ENCODE measurements at places on chromosomes 11 and 22. TPM values are rescaled to one million over a fixed set of nuclear protein-coding genes. Genes with fewer than 3 reads are reported as not detected.

Gene SLC22A12
- total RNA-seq = not detected

Gene NLRP6
- not detected for total RNA-seq

Gene TRIM51
- not detected for total RNA-seq

Gene PEX26
- 46.3 TPM for total RNA-seq

Gene ADORA2A
- total RNA-seq = 7.2 TPM

Gene ART5
- total RNA-seq = 3.8 TPM

Gene CRACR2B
- 10.3 TPM for total RNA-seq

Gene SCGB1A1
- not detected for total RNA-seq

Gene PHETA2
- total RNA-seq = 4.1 TPM

DNA sequence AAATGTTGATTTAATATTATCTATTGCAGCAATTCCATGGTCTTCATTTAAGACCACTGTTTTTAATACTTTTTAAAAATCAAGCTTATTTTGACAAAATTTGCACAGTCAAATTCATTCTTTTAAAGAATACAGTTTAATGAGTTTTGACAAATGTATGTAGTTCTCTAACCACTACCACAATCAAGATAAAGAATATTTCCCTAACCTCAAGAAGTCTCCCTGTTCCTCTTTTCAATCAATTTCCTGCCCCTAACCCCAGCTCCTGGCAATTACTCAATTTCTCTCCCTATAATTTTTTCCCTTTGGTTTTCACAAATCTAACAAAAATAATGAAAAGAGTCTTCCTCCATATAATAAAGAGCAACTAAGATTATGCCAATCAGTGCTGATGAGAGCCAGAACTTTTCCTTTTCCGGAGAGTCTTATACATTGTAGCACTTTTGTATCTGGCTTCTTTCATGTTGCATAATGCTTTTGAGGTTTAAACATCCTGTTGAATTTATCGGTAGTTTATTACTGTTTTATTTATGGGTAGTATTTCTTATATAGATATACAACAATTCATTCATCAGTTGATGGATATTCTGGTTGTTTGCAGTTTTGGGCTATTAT is 231.7 kb downstream of the AASDHPPT start:
- no peak for DNase-seq

DNA sequence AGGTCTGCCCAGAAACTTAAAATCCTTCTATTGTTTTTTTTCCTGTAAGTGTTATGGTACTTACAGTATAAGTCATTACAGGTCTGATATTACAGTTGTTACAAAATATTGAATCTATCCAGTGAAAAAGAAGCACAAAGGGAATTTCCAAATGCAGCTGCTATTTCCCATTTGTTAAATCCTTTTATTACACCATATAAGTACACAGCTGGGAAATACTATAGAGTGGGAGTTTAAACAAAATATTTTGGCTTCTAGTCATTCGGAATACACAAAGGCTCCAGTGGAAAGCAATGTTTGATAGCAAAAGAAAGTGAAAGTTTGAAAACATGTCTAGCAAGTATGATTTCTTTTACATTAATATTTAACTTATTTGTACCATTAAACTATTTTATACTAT is 18.0 kb downstream of the SOX6 start:
- no peak for DNase-seq

DNA sequence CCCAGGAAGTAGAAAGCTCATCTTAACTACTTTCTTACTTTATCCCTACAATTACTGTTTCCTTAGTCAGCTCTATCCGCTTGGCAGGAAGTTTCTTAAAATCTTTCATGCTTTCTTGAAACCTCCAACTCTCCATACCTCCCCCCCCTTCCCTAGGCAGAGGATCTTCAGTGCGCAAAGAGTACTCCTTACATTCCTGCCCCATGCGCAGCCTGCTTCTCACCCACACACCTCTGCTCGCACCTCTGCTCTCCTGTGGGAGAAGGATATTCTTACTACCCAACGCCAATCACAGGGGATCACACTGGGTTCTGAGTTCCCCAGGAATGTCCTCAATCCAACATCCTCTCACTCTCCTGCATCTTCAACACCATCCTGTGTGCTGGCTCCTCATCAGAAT is 12.3 kb downstream of the TCF20 start:
- DNase-seq = no peak

GRCh38 chr11:94749369-94749768 is 18.8 kb upstream of the AMOTL1 start:
- no peak for DNase-seq

GRCh38 chr11:19196432-19196831 is 5.4 kb downstream of the CSRP3 start:
- no peak for DNase-seq

- no peak for DNase-seq
These were observed 107.6 kb downstream of the RBFOX2 start for GRCh38 chr22:35921044-35921443.

GRCh38 chr11:22432291-22433093 is 94.3 kb downstream of the SLC17A6 start:
- no peak for DNase-seq

GRCh38 chr22:33598821-33599220 is 321.5 kb downstream of the LARGE1 start:
- DNase-seq = no peak

DNA sequence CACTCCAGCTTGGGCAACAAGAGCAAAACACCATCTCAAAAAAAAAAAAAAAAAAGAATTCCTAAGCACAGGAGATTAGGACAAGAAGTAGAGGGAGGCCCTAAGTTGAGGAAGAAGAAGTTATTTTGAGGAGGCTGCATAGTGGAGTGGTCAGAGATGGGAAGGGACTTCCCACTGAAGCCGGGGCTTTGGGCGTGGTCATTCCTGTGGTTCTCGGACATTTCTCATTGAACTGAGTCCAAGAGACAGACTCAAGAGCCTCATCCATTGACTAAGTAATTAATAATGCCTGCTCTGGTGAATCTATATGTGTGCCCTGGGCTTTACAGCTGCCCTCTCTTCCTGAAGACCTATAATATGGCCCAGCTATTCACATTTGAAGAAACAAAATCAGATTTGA is 53.2 kb upstream of the FTH1 start:
- DNase-seq = no peak

DNA sequence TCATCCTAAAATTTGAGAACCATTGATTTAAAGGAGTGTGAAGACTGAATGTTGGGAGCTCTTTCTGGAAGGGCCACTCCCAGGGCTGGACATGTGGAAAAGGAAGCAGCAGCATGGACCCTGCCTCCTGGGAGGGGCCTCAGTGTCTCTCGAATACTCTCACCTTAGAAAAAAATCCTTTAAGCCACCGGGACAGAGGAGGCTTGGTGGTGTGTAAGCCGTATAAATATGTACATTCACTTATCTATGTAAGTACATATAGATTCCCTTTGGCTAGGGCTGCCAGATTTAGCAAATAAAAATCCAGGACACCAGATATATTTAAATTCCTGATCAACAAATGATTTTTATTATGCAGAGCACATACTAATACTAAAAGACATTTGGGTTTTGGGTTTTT is 17.6 kb downstream of the NTM start:
- no peak for DNase-seq

DNA sequence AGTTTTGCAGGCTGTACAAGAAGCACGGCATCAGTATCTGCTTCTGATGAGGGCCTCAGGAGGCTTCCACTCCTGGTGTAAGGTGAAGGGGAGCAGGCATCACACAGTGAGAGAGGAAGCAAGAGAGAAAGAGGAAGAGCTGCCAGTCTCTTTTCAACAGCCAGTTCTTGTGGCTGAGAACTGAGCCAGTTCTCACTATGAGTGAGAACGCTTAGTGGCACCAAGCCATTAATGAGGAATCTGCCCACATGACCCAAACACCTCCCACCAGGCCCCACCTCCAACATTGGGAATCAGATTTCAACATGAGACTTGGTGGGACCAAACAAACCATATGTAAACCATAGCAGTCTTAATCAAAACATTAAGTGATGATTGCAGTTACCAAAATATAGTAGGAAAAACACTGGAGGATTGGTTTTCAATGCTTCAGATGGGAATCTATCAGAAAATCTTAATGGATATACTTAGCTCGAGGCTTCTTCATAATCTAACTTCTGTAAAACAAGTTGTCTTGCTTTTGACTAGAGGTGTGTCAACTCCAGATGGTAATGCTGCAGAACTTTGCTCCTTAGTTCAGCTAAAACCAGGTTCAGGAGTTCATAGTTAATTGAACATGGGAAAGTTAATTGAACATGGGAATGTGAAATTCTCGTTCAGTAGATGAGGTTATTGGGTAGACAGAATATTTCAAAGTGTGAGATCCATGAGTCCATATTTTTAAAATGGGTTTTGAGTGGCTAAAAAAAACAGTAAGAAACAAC is 12.2 kb downstream of the FAR1 start:
- no peak for DNase-seq

DNA sequence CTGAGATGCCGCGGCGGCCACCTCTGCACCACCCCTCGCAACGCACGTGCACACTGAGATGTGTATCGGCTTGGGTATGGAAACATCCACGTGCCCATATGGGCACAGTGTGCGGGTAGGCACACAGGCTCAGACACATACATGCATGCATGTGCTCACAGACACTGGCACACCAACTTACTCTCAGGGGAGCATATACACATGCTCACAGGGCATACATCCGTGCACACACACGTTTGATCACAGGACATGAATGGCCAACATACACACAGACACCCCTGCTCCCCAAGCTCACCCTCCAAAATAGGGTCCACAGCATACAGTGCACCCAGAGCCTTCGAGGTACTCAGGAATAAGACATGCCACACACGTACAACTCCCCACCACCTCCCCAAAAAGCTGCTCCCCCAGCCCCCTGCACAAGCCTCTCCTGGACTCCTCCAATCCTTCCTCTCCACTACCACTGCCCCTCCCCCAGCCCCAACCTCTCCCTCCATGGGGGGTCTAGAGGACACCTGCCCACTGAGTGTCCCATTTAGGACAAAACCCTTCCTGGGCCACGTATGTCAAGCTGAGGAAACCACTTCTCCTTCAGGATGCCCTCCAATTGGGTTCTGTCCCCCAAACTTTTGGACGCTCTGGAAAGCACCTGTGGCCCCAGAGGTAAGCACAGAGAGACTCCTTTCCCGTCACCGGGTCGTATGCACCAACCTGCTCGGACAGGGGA is 53.1 kb downstream of the SLC22A12 start:
- no peak for DNase-seq

DNA sequence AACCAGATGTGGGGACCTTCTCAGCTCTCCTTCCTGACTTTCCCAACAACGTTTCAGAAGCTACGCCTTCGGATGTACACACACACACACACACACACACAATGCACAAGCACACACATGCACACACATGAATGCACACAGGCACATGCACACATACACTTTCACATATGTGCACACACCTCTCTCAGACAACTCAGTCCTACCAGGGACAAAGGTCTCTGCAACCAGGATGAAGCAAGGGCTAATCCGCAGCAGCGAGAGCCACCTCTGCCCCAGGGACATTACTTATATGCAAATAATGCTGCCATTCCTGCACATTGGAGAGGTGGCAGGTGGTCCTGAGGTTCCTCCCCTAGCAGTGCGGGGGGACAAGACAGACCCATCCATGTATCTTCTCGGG is 27.4 kb upstream of the LINC01488 start:
- no peak for DNase-seq

DNA sequence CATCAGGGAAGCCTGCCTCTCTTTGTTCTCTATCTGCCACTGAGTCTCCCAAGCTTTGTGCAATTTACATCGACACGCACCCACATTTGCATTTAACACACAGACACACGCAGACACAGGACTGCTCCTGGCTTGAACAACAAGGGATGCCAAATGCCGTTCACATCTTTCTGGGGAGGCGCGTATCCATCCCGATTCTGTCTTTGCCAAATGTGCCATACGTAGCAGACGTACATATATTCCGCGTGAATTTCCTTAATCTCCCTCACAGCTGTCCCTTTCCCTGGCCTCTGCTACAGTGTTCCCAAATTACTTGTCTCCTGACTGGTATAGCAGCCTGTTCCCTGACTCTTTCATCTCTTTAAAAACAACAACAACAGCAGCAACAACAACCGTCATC is 409.5 kb downstream of the MIAT start:
- DNase-seq = no peak

- no peak for DNase-seq
These were observed 70.6 kb downstream of the RRAS2 start for GRCh38 chr11:14288189-14288935.

DNA sequence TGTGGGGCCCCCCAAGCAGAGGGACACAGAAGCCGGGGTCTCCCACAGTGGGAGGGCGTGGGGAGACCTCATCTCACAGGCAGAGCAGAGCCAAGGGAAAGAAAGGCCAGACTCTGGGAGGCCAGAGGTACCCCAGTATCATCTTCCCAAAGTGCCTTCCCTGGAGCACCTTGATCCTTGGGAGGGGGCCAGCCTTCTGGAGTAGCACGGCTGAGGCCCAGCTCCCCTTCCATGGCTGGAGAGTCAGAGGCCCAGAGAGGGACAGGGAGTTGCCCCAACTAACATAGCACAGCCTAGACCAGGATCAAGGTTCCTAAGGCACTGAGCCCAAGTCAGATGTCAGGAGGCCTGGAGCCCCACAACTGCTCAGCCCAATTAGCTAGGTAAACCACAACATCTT is 50.6 kb downstream of the ELFN2 start:
- no peak for DNase-seq

- no peak for DNase-seq
These were observed at the start of gene INS for GRCh38 chr11:2160736-2161259. TSS of gene INS (minus strand) at chr11:2161209. CDS start at chr11:2160971, 238 bp downstream.

GRCh38 chr11:70948855-70949531 is 303.4 kb downstream of the SHANK2 start:
- DNase-seq = no peak

Data from type B pancreatic cell (in vitro differentiated cells).